ENCODE measurements at places on chromosomes 7 and 10. TPM values are rescaled to one million over a fixed set of nuclear protein-coding genes. Genes with fewer than 3 reads are reported as not detected.

C10orf105 gene
- polyA plus RNA-seq = not detected

NXPH1 gene
- not detected for polyA plus RNA-seq

FRAT1 gene
- polyA plus RNA-seq = 6.2 TPM

AMPH gene
- polyA plus RNA-seq = not detected

PDGFA gene
- polyA plus RNA-seq = not detected

DNA2 gene
- polyA plus RNA-seq = 0.23 TPM

GIMAP8 gene
- 1.4 TPM for polyA plus RNA-seq
